ENCODE measurements at places on chromosomes 12 and 14.

DNA sequence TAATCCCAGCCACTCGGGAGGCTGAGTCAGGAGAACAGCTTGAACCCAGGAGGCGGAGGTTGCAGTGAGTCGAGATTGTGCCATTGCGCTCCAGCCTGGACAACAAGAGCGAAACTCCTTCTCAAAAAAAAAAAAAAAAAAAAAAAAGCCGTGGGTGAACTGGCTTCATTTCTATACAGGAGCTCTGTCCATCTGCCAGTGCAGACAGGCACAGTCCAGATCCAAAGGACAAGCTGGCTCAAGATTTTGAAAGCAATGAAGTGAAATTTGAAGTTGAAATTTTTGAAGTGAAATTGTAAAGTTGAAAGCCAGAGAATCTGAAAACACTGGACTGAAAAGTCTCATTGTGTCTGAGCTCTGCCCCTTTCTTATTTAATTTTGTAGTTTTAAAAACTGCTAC lies 134.7 kb downstream of the CALM1 start:
- DNase-seq = no peak

DNA sequence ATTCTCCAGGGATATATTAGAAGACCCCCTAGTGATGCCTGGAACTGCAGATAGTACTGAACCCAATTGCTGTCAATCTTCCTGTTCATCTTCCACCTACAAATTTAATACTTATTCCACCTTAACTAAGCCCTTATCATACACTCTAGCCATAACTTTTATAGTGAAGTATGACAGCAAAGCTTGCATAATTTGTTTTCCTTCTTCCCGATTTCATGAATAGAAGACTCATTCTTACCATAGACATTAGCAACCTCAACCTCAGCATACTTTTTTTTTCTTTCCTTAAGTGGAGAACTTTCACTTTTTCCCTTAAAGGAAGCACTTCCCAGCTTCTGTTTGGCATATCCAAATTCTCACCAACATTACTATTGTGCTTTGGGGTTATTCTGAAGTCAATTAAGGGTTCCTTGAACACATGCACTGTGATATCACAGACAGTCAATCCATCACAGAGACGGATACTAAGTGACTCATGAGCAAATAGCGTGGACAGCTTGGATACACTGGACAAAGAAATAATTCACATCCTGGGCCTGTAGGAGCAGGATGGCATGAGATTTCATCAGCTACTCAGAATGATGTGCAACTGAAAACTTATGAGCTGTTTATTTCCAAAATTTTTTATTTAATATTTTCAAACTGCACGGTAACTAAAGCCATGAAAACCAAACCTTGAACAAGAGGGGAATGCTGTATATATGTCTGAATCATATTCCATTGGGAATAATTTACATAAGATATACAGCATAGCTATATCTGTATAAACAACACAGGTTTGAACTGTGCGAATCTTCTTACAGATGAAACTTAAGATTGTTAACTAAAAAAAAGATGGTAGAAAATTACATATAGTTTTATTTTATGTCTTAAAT lies 63.9 kb downstream of the SYT1 start:
- no peak for DNase-seq

- no peak for DNase-seq
Observed at GRCh38 chr12:127282786-127283565, 984.0 kb upstream of the TMEM132C start.

- no peak for DNase-seq
Observed at GRCh38 chr12:62732861-62733427, 202.0 kb downstream of the PPM1H start.

DNA sequence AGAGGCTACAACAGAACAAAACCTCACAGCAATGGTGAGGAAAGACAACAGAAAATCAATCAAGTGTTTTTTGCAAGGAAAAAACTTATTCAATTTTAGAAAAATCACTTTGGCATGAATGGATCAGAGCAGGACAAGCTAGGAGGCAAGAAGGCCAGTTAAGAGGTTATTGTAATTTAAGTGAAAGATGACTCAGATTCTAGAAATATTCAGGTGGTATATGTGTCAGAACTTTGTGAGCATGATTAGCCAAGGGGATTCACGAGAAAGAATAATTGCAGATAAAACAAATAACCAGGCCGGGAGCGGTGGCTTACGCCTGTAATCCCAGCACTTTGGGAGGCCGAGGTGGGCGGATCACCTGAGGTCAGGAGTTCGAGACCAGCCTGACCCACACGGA lies 12.7 kb downstream of the GCH1 start:
- DNase-seq = no peak

GRCh38 chr14:31419967-31420318 lies 407 bp downstream of the HEATR5A start:
- no peak for DNase-seq

- DNase-seq = no peak
Observed at GRCh38 chr14:89435492-89435891, 18.5 kb upstream of the FOXN3 start.

DNA sequence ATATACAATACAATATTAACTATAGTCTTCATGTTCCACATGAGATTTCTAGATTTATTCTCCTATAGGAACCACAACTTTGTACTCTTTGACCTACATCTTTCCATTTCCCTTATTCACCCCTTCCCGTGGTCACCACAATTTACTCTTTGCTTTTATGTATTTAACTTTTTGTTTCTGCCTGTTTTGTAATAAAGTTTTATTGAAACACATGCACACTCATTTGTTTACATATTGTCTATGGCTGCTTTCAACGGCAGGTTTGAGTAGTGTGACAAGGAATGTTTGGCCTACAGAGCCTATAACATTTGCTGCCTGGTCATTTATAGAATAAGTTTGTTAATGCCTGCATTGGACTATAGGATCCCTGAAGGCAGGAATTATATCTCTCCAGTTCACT lies 231.1 kb downstream of the CRADD start:
- no peak for DNase-seq

- DNase-seq = no peak
Observed at GRCh38 chr12:113239811-113240331, 18.6 kb downstream of the TPCN1 start.

DNA sequence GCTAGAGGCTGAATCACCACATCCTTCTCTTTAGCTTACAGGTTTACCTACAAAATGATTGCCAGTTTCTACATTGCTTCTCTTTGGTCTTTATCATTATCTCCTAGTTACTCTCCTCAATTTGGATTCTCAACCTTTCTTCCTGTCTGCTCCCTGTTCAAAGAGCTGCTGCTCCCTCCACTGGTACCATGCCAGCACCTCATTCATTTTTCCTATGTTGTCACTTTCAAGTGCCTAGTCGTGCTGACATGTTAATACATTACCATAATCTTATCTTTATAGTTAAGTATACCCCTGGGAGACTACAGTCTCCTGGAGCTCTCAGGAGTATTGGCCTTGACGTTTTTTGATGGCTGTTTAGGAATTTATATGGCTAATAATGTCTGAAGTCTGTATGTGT lies 14.2 kb downstream of the FRS2 start:
- DNase-seq = no peak
